ENCODE measurements at places on chromosomes 6 and 20.
A peak's percentile ranks its signal among the peaks of the same experiment; 100 is the strongest.

DNA sequence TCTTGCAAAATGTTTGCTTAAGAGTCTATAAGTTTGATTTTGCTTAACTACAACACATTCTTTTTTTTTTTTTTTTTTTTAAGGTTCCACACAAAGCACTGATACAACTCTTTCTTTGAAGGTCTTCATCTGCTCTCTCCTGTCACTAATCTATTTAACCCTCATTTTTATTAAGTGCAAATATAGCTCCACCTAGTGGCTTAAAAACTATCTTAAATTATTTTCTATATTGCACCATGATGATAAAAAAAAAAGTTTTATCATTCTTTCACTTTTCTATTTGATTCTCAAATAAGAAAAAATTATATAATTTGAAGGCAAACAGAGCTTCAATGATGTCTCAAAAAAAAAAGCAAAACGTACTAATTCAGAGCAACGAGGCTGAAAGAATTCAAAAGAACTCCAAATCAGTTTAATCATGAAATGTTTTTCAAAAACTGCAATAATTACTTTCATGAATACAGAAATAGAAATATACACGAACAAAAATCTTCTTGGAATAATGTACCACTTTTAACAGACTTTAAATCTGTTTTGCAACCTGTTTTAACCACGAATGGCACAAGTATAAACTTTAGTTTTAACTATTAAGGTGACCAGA lies 12.8 kb downstream of the ESF1 start:
- no peak for DNase-seq

GRCh38 chr6:166565084-166565967 lies 21.2 kb downstream of the RAMACL start:
- no peak for DNase-seq

GRCh38 chr6:11744753-11745152 lies 33.9 kb downstream of the ADTRP start:
- no peak for DNase-seq

GRCh38 chr6:12241493-12242175 lies 48.5 kb upstream of the EDN1 start:
- DNase-seq, result no peak

DNA sequence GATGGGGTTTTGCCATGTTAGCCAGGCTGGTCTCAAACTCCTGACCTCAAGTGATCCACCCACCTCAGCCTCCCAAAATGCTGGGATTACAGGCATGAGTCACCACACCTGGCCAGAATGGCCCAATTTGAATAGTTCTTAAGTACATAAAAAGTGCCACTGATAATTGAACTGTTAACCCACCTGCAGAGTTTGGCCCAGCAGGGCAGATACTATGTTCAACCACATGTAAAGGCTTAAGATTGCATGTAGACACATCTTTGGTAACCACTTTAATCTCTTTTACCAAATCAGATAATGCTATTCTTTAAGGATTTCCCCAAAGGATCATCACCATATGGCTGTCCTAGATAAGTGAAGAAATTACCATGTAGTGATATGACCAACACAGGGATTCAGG lies 21.3 kb upstream of the SGK1 start:
- DNase-seq, result no peak

- no peak for DNase-seq
These were observed 269.5 kb downstream of the PLCB1 start for GRCh38 chr20:8401556-8401955.

DNA sequence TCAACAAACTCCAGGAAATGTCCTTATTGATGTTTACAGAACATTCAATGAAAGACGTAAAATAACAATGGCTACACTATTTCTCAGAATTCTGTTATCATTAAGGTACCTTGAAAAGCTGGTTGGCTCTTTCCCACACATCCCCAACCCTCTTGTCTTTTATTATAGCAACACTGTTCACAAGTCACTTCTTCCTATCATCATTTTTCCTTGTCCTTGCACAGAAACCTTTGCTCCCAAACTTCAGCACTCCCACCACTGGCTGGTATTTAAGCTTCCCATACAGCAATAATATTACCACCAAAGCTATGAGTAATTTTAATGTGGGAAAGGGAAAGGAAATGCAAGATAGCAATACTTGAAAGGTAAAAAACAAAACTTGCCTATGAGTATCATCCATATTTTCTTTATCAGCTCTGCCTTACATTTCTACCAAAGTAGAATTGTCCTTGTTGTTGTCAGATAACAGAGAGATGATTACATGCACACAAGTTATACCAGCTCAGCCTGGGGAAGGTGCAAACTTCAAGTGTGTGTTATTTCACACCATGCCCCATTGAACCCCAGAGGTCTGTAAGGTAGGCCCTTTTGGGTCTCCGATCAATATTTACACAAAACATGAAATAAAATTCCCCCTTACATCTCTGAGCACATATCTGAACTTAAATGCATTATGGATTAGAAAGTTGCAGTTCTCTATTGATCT lies 32.2 kb downstream of the ARHGAP18 start:
- no peak for DNase-seq

DNA sequence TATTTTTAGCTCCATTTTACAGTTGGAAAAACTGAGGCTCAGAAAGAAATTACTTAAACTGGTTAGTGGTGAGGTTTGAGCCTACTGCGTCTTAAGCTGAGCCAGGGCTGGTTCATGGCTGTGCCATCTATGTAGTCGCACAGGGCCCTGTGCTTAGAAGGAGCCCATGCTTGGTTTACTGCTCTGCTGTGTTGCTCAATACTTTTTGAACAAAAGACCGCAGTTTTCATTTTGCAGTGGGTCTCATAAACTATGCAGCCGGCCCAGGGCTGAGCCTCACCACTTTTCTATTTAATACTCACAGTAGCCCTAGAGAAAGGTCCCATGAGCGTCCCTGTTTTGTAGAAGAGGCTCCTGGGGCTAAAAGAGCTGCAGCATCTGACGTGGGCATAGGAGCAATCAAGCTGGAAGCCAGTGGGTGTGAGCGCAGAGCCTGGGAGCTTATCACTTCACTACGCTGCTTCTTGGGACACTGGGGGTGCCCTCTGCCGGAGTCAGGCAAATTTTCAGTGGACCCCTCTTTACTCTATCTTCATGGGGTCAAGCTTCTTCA lies 501 bp downstream of the SIRPB2 start:
- DNase-seq, result no peak

DNA sequence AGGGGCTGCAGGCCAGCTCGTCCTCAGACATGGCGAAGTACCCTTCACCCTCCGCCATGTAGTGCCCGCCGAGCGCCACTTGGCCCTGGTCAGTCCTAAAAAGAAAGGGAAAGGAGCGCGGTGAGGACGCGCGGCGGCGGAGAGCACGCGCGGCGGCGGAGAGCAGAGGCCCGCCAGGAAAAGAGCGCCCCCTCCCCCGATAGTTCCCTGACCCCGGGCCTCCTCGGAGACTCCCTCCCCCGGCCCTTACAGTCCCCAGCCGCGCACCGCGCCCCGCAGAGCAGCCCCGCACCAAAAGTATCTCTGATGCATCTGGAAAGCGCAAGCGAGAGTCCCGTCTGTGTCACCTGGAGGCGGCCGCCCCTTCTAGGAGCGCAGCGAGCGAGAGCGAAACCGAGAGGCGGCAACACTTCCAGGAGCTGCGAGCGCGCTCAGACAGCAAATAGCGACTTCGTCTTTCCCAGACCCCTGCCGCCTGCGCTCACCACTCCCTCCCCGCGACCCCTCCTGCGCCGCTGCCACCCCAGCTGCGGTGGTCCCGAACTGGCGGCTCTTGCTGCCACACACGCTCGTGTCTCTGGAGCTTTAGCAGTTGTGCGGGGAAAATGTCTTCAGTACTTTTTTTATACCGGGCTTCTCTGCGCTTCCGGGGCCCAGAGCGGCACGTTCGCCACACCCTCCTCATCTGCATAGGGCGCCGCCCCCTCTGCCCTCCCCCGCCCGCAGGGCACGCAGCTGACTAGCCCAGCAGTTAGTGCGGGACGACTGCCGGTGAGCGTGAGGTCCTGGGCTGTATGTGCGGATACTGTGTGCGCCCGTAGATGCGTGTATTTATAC lies at the start of gene TENT5A:
TENT5A (minus strand) TSS at position 598 of the 837 bp plus-strand sequence; CDS start at position 58, 540 bp downstream.
- no peak for DNase-seq

DNA sequence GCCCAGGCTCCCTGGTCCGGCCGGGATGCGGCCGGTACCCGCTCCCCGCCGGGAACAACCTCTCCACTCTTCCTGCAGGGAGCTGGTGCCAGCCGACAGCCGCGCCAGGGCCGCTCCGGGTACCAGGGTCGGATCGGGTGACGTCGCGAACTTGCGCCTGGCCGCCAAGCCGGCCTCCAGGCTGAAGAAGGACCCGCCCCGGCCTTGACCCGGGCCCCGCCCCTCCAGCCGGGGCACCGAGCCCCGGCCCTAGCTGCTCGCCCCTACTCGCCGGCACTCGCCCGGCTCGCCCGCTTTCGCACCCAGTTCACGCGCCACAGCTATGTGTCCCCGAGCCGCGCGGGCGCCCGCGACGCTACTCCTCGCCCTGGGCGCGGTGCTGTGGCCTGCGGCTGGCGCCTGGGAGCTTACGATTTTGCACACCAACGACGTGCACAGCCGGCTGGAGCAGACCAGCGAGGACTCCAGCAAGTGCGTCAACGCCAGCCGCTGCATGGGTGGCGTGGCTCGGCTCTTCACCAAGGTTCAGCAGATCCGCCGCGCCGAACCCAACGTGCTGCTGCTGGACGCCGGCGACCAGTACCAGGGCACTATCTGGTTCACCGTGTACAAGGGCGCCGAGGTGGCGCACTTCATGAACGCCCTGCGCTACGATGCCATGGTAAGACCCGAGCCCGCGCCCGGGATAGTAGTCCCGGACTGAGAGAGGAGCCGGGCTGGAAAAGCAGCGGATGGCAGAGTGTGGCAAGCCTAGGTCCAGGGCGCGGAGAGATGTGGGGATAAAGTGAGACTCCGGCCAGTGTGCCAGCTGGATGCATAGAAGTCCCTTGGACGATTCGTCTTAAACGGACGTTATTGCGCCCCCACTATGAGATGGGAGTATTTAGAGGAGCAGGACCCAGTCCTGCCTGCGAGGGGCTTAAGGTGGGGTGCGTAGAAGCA lies at the start of gene NT5E:
NT5E (plus strand) TSS at position 266 of the 942 bp plus-strand sequence; CDS start at position 323, 57 bp downstream.
- DNase-seq, result peak; percentile 41

DNA sequence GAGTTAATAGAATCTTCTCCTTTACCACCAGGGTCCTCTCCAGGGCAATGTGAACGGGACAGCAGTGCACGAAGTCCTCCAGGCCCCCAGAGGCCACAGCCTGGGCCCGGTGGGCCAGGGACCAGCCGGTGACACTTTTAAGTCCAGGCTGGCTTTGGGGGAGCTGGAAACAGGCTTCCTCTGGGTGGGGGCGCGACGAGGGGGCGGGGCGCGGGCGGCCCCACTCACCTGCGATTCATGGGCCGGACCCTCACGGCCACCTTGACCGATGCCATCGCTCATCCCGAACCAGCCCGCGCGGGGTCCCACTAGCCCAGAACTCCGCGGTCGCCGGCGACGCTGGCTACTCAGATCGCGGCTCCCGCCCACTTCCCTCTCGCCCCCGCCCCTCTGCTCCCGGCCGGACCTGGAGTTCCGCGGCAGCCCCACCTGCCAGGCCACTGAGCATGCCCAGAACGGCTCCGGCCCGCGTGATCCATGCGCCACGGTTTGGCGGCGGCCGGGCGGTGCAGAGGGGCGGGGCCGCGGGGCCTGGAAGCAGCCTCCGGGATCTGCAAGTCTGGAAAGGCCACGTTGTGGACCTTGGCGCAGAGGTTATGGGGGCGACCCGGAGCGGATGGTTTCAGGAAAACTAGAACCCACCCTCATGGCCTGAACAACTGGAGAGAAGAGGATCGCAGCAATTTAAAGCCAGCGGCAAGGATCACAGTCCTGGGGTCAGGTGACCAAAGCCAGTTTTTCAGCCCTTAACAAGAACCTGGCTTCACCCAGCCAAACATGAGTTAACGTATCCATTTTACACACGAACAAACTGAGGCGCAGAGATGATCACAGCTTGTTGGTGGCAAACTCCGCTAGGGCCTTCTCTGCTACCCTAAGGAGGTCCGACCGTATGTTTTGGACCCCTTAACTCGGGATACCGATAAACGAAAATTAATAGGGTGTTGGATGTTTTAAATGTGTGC lies at the start of gene KIF16B:
KIF16B (minus strand) TSS at position 448 of the 965 bp plus-strand sequence; CDS start at position 275, 173 bp downstream.
- DNase-seq, result peak; percentile 64

DNA sequence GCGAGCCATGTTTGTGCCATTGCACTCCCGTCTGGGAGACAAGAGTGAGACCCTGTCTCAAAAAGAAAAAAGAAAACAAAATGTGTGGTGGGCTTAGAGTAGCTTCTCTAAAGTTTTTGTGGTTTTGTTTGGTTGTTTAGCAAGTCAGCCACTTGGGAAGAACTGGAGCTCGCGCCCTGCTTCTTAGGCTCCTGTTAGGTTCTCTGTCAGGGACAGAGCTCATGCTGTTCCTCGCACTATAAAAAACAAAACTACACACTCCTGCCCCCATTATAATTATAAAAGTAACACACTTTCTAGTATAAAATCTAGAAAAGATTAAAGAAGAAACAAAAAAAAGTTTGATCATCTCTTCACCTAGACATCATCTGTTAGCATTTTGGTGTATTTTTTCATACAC lies 33.0 kb downstream of the GMPR start:
- DNase-seq, result no peak

DNA sequence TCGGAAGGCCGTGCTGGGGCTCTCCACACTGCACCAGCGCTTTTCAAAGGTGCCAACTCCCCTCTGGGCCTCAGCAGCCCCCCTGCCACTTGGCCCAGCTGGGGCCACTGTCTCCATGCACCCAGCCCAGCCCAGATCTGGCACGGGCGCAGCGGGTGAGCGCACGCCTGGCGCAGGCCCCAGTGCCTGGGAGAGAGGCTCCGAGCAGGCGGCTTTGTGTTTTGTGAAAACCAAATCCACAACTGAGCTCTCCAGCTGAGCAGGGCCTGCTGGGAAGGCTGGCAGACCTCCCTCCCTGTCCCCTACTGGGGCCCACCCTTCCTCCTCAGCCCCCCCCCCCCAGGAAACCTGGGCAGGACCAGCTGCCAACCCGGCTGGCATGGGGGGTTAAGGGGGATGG lies 17.0 kb downstream of the MDGA1 start:
- DNase-seq, result no peak

GRCh38 chr6:154301839-154302752 lies 54.5 kb downstream of the IPCEF1 start:
- DNase-seq, result no peak

DNA sequence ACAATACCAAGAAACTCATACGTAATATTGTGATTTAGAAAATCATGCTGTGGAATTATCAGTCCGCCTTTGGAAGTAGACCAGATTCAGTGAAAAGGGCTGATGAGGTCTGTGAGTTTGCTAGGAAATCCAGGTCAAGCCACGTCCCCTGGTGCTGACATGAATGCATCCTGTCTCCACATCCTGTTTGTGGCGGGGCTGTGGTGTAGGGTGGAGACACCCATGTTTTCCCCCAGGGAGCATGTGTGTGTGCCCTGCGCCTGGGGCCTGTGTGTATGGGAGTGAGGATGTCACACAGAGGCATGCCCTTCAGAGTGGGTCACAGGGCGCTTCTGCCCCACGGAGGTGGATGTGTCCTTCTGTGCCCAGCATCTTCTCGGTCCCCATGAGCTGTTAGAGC lies 109.1 kb downstream of the SASH1 start:
- no peak for DNase-seq

Data from cortex of kidney (tissue), 1 donor.